ENCODE measurements at places on chromosomes 1 and 21.

- DNase-seq: no peak
Measured at GRCh38 chr21:39479164-39479813, 27.5 kb downstream of the SH3BGR start.

- no peak for DNase-seq
Measured at GRCh38 chr1:28194326-28195035, 18.0 kb upstream of the PTAFR start.

- DNase-seq: no peak
Measured at GRCh38 chr1:174965362-174966007, 34.3 kb upstream of the CACYBP start.

DNA sequence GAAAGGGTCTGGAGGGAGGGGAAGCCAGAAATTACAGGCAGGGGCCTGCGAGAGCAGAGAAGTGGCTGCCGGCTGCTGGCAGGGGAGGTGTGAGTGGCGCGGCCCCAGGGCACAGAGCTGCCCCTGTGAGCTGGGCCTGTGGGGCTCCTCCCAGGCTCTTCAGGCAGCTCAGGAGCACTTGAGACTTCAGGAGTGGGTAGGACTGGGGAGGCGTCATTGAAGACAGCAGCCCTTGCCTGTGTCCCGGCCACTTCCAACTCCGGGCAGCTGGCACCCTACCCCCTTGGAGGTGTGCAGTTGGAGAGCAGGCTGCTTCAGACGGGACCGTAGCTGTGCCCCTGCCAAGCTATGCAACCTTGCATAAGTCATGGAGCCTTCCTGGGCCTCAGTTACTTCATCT is 87.5 kb upstream of the ACTL8 start:
- DNase-seq: no peak

DNA sequence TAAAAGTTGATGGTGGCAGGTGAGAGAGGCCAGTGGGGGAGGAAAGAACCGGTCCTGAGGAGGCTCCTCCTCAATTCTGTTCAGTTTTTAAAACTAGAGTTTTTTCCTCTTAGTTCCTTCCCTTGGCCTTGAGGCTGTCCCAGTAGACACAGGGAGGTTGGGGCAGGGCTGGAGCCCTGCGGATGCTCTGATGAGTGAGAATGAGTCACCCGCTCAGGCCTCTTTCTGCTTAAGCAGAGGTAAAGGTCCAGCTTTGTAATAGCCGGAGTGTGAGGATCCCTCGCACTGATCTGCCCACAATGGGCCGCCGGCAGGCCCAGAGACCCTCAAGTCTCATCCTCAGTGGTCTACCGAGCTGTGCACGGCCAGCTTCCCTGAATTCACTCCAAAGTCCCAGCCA is 49.6 kb upstream of the IRF2BP2 start:
- DNase-seq: peak; percentile 85

DNA sequence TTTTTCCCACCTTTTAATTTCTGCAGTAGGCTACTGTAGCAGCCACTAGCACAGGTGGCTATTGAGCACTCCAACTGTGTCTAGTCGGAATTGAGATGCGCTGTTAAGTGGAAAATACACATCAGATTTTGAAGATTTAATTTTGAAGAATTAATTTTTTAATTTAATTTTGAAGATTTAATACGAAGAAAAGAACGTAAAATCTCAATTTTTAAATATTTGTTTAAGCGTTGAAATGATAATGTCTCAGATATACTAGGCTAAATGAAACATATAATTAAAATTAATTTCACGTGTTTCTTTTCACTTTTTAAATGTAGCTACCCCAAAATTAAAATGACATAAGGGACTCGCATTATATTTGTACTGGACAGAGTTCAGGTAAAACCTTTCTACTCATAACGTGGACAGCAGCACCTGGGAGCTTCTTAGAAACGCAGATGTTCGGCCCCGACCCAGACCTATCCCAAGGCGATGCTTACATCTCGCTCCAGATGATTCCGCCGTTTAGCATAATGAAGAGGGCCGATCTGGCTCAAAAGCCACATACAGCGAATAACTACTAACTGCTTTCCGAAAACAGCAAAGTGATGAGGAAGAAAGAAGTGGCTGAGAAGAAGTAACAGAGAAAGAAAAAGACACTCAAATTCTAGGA is 717 bp downstream of the CRYZL1 start:
- DNase-seq: peak; percentile 34

DNA sequence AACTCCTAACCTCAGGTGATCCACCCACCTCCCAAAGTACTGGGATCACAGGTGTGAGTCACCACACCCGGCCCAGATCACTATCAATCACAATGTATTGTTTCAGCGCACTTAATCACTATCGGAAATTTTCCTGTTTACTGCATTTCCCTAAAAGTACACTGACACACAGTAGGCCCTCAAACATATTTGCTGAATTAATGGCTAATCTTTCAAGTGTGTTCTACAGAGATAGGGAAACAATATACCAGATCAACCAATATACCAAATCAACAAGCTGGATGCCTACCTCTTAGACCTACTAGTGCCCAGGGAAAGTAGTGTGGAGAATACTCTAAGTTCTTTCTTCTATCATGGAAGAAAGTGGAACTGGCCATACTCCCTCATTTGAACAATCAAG is 17.1 kb downstream of the UBR4 start:
- DNase-seq: no peak

DNA sequence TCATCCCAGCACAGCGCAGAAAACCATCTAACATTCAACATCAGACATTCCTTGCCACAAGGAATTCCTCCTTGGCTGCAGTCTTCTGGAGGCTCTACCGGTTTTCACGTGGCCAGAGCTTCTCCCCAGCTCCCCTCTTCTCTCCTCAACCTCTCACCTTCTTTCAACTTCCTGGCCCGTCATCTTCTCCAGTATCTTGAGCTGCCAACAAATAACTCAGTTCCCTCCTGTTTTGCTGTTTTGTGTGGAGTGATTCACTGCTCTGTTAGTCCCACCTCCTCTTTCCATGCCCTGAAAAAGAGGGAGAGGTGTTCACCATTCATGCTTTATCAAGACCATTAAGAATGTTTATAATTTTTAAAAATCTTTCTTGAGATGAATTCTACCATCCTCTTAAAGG is 32.6 kb downstream of the PIGM start:
- peak; percentile 29 for DNase-seq

GRCh38 chr1:71792264-71792663 is 490.1 kb downstream of the NEGR1 start:
- DNase-seq: no peak

DNA sequence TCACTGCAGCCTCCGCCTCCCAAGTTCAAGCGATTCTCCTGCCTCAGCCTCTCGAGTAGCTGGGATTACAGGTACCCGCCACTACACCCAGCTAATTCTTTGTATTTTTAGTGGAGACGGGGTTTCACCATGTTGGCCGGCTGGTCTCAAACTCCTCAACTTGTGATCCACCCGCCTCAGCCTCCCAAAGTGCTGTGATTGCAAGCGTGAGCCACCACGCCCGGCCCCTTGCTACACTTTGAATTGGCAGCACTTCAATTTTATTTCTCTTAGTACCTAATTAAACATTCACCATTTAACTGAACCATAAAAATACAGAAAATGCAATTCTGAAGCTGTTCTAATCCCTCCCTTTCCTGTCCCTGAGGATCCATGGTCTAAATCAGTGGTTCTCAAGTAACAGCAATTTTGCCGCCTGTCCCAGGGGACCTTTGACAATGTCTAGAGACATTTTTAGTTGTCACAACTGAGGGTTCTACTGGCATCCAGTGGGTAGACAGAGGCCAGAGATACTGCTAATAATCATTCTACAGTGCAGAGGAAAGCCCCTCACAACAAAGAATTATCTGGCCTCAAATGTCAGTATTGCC is 4.3 kb upstream of the BCL2L15 start:
- no peak for DNase-seq

- DNase-seq: peak; percentile 48
Measured at GRCh38 chr1:23114424-23115079, 54.1 kb downstream of the LUZP1 start.

DNA sequence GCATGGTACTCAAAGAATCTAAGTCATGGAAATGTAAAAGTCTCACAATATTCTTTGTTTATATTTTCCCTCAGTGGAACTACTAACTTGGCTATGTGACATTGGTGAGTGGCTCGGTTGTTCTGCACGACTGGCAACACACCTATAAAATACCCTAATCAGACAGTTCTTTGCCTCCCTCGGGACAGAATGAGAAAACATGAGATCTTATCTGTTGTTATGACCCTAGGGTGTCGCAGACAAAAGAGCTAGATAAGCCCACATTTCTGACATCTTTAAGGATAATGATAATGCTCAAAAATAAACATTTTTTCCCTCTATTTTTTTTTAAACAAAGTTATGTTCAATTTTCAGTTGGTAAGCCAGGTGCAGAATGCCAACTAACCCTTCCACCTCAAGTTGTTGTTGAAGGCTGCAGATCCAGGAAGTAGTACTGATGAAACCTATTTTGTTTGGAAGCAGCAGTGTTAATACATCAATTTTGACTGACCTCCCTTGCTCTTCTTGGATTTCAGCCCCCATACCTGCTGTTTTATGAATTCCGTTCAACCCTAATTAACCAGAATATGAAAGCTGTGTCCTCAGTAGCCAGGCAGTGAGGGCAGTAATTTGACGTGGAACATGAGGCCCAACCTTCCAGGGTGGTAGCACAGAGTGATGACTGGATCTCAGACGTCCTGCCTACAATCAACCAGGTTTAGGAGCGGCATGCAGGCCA is 108.7 kb upstream of the DUSP10 start:
- no peak for DNase-seq

DNA sequence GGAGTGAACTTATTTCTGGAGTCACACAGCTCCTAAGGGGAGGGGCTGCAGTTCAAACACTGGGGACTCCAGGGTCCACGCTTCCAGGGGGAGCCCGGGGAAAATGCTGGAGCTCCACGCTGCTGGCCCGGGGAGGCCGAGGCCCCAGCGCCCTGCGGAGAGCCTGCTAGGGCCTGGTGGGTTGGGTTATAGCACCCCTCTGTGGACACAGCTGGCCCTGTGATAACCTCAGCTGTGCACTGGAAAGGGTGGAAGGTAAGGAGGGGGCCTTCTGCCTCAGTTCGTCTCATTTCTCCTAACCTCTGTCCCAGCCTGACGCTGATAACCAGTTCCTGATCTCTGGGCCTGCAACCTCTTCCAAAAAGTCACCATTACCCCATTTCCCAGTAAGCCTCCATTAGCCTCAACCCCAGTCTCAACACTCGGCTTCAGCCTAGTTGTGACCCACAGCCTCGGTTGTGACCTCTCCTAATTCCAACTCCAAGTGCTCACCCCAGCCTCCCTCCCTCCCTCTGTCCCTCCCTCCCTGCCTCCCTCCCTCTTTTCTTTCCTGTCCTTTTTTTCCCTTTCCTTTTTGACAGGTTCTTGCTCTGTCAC is 7.1 kb downstream of the NBL1 start:
- peak; percentile 63 for DNase-seq

- DNase-seq: no peak
Measured at GRCh38 chr1:173823781-173824314, 625 bp upstream of the DARS2 start.

GRCh38 chr1:21238141-21238800 is 52.0 kb downstream of the ECE1 start:
- peak; percentile 99 for DNase-seq

GRCh38 chr1:64147759-64148158 is 55.7 kb upstream of the UBE2U start:
- DNase-seq: no peak

- peak; percentile 93 for DNase-seq
Measured at GRCh38 chr1:53111073-53111556, 31.3 kb downstream of the SLC1A7 start.

DNA sequence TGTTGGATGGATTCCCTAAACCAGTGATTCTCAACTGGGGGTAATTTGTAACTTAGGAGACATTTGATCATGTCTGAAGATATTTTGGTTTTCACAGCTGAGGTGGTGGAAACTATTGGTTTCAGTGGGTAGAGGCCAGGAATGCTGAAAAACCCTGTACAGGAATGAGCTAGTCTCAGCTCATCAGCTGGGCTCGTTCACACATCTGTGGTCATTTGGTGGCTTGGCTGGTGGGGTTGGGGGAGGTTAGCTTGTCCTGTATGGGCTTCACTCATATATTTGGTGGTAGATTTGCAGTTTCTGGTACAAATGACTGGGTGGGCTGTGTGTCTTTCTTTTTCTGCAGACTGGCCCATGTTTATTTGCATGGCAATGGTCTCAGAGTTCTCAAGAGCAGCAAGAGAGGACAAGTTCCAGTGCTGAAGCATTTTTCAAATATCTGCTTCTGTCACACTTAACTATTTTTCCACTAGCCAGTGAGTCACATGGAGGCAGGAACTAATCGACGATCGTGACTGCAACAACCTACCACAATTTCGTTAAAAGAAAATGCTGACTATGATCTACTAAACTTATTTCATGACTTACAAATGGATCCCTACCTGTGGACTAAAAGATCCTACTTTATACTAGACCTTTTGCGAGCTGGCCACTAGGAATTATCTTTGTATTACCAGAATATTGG is 321.7 kb upstream of the PLXNA2 start:
- DNase-seq: peak; percentile 72

- peak; percentile 61 for DNase-seq
Measured at GRCh38 chr1:208475951-208476845, 232.0 kb upstream of the PLXNA2 start.

DNA sequence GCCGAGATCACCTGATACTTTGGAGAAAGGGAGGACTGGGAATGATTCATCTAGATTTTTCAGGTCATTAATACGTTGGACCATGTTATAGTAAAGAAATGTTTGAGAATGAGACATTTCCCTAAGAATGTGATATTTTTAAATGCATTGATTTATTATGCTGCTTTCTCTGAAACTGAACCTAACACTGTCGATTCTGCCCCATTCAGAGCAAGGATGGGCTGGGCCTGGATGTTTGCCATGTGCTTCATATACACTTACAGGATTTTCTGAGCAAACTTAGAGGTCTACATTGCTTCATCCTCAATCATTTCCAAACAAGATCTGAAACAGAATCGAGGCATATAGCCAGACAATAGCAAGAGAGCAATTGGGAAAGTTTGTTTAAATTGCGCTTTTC is 183.3 kb downstream of the CRB1 start:
- DNase-seq: no peak

DNA sequence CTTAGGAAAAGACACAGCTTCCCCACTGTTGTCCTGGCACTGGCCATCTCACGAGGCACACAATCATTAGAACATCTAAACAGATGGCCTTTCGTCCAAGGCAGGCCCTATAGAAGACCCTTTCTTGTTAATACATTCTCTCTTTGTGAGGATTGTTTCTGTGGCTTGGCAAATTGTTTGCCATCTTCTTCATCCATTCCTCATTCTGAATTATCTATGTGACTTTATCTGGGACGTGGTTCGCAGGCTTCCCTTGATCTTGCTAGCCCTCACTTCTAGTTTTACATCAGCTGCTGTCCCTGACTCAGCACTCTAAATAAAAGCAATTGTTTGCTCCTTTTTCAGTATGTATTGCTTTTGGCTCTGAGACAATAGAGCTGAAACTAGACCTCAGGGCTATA is 101.1 kb upstream of the ZC3H11B start:
- no peak for DNase-seq
